COLO829 (cell line): ENCODE measurements at places on chromosomes 4 and X.
A peak's percentile ranks its signal among the peaks of the same experiment; 100 is the strongest.

DNA sequence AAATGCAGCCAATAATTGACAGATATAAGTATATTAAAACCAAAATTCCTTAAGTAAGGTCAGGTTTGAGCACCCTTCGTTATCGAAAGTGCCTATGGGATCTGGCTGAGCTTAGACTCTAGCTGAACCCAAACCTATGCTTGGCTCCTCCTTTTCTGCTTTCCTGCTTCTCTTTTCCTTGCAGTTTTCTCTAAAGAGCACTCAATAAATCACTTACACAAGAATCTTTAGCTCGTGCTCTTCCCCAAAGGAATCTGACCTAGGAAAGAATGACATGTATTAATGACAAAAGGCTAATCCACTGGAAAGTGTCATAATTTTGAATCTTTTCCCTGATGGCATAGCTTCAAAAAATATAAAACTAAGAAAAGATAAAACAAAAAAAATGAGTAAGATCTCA, 282.7 kb downstream of the DKK2 start:
- DNase-seq, result no peak

GRCh38 chrX:12975670-12975965, 708 bp downstream of the TMSB4X start:
- no peak for DNase-seq

- no peak for DNase-seq
Measured at GRCh38 chr4:155694100-155694785, 27.6 kb downstream of the GUCY1A1 start.

GRCh38 chrX:115393271-115393670, 103.8 kb downstream of the LUZP4 start:
- DNase-seq, result no peak

DNA sequence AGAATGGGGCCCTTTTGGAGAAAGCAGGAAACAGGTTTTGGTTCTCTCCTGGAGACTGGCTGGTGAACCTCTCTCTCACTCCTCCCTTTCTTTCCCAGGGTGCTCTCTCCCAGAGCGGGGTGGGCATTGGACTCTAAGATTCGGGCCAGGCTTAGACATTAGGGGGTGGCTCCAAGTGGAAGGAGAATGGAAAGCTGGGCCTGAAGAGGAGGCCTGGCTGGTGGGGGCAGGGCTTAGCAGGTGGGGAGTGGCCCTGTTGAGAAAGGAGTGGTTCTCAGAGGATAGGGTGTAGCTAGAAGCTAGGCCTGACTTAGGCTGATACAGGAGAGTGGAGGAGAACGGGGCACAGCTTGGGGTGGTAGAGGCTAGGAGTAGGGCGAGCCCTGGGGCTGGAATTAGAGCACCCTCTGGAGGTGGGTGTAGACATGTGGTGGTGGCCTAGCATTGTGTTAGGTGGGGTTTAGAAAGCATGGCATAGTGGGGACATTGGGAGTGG, 5.7 kb downstream of the PLP2 start:
- no peak for DNase-seq

- DNase-seq, result no peak
Measured at GRCh38 chr4:92261256-92261655, 42.5 kb upstream of the GRID2 start.

GRCh38 chrX:17922303-17922702, 61.2 kb upstream of the RAI2 start:
- DNase-seq, result no peak

DNA sequence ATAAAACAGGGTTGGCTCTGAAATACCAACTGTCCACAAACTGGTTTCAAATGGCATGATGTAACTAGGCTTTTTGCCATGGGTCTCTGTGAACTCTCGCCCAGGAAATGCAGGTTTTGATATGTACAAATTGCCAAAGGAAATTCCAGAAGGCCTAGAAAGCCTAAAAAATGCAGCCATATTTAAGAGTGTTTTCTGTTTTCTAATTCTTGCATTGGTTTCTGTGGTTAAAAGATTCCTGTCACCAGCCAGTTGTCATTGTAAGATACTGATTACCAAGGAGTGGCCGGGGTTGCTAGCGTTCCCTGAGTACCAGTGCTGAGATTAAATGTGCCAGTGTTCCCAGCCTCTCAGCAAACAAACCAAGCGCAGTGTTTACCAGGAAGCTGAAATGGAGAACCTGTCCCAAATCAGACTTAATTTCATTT, 53.9 kb upstream of the SORBS2 start:
- no peak for DNase-seq

DNA sequence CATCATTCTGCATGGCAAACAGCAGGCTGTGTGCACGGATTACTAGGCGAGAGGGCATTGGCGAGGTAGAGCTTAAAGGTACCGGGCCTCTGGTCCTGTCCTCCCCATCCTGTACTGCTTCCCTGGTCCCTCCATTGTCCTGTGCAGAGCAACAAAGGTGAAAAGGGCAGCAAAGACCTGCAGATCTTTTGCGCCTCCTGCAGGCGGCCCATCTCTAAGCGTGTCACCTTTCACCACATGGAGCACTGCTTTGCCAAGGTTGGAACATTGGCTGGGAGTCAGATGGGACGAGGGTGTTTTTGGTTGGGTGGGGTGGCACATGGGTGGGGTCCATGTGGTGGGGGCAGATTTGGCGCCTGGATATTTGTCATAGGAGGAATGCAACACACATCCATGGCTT, 64.7 kb upstream of the UXT start:
- no peak for DNase-seq

DNA sequence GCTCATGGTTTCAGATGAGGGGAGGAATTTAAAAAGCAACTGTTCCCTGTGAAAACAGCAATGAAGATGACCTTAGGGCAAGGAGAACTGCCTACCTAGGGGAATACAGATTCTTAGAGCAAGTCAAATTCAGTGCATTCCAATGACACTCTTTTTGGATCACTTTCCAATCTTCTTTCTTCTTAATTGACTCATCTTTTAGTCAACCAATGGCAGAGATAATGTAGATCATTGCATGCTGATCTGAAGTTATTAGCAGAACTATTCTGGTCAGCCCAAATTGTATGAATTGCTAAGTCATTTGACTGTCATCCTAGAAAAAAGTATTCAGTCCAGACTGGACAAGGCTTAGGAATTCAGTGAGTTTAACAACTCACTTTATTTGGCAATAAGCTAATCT, 12.6 kb upstream of the NR3C2 start:
- DNase-seq, result no peak

DNA sequence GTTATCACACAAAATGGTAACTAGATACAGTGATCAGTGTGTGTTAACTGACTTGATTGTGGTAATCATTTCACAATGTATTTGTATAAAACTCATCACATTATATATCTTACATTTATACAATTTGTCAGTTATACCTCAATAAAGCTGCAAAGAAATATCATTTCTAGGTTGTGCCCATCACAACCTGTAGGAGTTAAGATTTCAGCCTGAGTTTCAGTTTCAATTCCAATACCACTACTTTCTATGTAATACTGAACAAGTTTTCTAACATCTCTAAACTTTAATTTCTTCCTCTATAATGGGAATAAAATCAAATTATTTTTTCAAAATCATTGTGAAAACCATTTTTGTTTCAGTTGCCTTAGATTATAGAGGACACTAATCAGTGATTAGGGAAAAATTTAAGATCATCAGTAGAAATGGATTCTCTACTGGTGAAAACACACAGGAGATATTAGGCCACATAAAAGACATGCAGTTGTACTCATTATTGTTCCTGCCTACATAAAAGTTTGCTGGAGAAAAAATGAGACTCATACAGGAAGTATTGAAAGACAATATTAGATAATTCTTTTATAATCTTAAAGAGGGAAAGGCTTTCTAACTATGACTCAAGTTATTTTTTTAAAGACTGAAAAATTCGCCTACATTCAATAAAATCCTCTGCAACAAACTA, 18.4 kb upstream of the TBC1D1 start:
- no peak for DNase-seq

DNA sequence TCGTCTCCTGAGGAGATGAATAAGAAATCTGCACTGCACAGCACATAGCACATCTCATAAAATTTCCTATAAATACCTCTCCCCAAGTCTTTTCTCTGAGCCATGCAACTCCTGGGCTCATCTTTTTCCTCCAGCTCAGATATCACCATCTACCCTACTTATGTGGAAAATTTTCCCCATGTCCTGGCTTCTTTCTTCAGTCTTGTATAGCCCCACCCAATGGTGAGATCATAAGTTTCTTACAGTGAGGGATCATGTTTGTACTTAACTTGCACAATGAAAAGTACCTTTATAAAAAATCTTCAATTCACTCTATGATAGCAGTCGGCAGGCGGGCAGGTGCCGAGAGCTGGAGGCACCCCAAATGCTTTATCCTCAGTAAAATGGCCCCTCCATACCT, 198.6 kb upstream of the S100G start:
- DNase-seq, result no peak

- no peak for DNase-seq
Measured at GRCh38 chr4:82562564-82562854, 721 bp upstream of the TMEM150C start.

- DNase-seq, result no peak
Measured at GRCh38 chrX:17552044-17552650, 177.1 kb downstream of the NHS start.

- no peak for DNase-seq
Measured at GRCh38 chr4:75495476-75495875, 18.7 kb downstream of the RCHY1 start.

GRCh38 chr4:29046781-29047180, 1673.4 kb upstream of the PCDH7 start:
- DNase-seq, result no peak

- no peak for DNase-seq
Measured at GRCh38 chr4:139243448-139244365, 36.3 kb downstream of the MGARP start.

GRCh38 chr4:77095101-77095821, 19.5 kb upstream of the CCNI start:
- DNase-seq, result peak; percentile 75

DNA sequence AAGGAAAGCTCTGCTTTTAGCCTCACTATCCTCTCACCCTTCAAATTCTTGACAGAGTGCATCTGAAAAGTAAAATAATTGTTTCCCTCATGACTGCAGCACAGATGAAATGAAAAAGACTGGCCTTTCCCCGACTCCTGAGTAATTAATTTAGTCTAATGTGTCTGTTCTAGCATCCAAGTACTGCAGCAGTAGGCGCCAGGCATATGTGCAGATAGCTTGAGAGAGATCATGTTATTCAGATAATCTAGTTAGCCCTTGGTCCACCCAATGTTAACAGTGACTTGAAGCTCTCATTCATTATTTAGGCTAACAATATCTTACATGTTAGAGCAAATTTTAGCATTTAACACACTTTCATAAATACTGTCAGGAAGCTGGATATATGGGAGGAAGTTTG, 54.0 kb downstream of the MAP9 start:
- DNase-seq, result no peak

- no peak for DNase-seq
Measured at GRCh38 chr4:15891312-15891711, 47.2 kb downstream of the FGFBP1 start.

DNA sequence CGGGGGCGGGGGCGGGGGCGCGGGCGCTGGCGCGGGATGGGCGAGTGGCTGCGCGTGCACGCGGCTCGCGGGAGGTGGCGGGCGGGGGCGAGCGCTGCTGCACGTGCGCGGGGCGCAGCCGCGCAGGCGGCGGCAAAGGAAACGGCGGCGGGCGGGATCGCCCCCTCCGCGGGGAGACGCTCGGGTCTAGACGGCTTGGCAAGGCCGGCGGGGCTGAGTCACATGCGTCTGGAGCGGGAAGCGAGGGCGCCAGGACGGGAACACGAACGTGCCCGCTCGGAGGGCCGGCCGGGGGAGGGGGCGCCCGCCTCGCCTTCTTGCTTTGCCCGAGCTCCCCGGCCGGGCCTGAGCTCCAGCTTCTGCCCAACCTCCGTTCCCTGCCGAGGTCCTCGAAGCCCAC, 4.3 kb upstream of the HAUS7 start:
- DNase-seq, result no peak

DNA sequence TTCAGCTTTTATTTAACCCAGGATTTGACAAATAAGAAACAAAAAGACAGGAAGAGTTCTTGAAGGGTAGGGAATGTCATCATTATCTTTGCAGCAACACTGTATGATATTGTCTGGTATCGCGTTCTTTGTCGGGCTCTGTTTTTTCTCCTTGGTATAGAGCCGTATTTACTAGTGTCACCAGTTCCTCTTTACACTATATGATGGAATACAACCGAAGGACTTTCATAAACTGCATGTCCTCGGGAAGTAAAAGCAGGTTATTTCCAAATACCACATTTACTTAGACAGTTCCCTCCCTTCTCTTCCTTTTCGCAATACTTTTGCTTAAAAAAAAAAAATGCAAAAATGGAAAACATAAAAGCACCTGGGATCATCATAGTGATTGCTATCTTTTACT, 96.6 kb upstream of the IL13RA1 start:
- DNase-seq, result no peak

DNA sequence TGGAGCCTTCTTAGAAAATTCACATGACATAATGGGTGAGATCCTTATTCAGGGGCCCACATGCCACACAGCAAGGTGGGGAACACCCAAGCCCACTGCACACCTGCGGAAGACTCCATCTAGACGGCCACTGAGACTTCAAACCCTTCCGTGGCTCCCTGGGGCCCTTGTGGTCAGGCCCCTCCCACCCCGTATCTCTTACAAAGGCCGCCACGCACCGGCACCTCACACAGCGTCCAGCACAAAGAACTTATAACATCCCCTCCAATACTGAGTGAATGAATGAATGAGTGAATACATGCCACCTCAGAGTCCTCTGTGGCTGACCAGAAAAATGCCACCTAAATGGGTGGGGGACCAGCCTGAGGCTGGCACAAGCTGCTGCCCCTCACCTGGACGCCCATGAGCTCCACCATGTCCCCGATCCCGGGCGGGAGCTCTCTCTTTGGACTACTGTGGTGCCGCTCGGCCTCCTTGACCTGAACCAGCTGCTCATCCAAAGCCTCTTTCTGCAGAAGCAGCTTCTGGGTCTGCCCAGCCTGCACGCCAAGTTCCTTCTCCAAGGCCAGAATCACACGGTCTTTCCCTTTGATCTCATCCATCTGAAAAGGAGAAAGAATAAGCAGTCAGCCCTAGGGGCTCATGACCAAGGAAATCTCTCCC, 66.9 kb upstream of the C4orf50 start:
- DNase-seq, result no peak

- no peak for DNase-seq
Measured at GRCh38 chr4:7137326-7138200, 54.8 kb upstream of the SORCS2 start.

DNA sequence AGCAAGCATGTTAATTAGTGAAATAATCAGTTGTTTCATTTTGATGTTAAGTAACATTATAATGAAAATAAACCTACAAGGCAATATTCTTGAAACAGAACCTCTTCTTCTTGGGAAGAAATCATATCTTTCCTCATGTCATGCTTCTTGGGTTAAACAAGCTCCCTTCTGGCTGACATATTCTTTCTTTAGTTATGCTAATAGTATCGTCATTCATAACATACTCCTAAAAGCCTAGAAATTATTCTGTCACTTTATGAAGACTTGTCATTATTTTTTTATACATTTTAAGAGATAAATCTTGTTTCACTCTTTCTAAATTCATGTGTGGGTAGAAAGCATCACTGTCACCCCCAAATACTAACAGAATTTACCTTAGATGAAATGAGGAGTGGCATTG, 1047.0 kb upstream of the GRID2 start:
- DNase-seq, result no peak

DNA sequence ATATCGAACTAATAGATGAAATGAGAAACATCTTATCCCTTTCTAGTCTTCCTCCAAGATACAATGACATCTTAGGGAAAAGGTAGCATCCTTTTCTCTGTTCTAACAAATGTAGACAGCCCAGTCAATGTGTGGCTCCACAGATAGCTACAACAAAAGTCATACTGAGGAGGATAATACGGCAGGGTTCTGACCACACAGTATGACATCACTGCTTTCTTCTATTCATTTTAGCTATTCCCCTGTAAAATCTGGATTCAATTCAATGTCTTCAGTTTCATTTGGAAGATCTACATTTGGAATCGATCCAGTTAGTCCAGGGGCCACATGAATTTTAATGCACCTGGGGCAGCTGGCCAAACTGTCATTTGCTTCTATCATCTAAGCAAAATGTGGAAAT, 51.4 kb downstream of the ENOX2 start:
- DNase-seq, result no peak
